Muscle of leg (tissue), 16 donors: ENCODE measurements at places on chromosomes 3 and 15. TPM values are rescaled to one million over a fixed set of nuclear protein-coding genes. Genes with fewer than 3 reads are reported as not detected.

DNA sequence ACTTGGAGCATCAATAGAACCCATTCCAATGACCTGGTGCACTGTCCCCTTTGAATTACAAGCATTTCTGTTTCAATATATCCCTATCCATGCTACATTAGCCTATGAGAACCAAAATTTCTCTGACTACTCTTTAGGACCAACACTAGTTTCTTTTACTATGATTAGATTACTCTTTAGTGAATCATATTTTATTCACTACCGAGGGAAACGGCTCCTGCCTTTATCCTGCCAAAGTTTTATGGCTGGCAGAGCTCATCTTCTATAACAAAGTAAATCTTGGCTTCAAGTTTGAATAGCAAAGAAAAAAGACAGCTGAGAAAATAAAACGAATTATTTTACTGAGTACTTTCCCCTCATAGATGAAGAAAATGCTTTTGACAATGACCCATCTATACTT, 120.9 kb downstream of the SLC9A9 start:
- DNase-seq: peak; percentile 59

GRCh38 chr3:163671201-163671600, 1407.1 kb downstream of the SI start:
- no peak for DNase-seq

DNA sequence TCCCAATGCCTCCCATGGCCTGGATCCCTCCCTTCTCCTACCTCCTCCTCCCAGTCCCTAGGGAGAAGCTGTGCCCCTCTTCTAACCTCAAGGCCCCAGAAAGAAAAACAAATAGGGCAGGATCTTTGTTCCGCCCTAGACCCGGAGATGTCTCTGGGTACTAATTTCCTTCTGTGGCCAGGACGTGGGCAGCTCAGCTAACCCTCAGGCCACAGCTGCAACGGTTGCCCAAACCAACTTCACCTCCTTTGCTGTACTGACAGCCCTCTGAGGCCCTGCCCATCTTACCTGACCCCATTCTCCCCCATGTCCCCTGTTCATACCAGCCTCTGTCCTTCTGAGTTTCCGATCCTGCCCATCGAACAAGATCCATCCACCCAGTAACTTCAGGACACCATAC, 70.7 kb downstream of the SRGAP3 start:
- DNase-seq: no peak

DNA sequence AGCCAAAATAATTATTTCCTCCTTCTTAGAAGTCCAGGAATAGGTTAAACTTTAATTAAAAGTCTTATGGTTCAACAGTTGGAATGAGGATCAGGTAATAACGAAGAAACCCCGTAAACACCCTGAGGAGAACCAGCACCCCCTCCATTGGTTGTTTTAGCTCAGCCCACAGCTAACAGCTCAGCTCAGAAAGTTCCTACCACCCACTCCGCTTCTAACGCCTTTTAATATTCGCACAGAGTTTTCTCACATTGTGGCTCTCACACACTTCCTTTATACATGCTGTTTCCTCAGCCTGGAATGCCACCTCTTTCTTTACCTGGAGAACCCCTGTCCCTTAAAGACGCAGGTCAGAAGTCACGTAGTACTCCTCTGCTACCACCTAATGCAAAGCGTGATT, 17.0 kb downstream of the CX3CR1 start:
- DNase-seq: no peak

PLIN1 gene
- 0.13 TPM for total RNA-seq

SCN10A gene
- not detected for total RNA-seq

GRCh38 chr3:55893045-55893664, 406.0 kb upstream of the WNT5A start:
- DNase-seq: no peak

GRCh38 chr3:140432229-140432669, 245.6 kb upstream of the TRIM42 start:
- DNase-seq: peak; percentile 73

ACTR8 gene
- 30.2 TPM for total RNA-seq

CHRM5 gene
- not detected for total RNA-seq

GRCh38 chr3:139112230-139112558, 67.5 kb upstream of the PRR23C start:
- no peak for DNase-seq

DNA sequence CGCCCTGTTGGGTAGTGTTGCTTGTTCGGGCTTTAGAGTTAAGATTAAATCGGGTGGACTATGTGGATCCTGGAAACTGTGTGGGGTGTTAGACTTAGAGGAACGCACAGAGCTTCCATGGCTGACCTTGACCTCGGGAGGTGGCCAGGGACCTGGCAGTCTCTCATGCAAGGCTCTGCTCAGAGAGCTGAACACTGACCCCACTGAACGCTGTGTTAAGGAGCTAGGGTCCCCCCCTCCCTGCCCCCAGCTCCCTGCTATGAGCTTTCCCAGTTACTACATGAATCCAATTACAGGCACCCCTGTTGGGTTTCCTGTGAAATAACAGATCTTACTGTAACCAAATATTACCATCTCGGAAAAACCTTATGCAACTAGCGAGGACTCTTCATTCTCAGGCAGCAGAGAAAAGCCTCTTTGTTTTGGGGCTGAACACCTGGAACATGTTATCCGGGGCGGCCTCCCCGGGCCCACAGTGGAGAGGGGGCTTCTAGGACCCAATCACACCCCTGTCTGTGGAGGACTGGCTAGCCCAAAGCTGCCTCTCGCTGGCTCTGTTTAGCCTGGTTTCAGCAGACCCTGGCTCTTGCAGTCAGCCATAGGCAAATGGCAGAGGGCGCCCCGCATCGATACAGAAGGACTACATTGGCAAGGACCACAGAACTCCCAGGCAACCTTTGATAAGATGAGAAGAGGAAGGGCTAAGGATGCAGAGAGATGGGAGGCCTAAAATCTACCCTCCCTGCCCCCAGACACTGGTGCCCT, 25.8 kb upstream of the ALDH1A3 start:
- DNase-seq: no peak

DNA sequence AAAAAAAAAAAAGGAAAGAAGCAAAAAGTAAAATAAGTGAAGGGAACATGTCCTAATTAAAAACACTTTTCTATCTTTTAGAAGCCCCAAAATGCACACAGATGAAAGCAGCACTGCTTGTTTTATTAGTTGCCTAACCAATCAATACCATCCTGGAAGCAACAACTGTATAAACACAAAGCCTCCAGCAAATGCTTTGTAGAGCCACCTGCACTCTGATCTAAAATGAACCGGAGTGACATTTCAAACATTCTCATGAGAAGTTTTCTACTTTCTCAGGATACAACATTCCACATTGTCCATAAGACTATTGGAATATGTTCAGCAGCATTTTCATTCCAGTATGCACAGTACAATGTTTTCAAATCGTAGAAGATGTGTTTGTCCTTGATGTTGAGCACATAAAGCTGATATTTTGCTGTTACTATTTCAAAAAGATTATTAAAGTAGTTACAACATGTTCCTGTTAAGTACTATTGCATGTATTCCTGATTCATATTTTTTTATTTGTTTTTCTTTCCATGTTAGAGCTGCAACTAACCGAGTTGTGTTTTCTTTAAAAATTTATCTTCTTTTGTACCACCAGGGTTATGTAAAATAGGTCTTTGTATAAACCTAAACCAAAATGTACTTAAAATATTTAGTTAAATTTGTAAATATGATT, 50.3 kb upstream of the PLSCR5 start:
- peak; percentile 13 for DNase-seq
